ENCODE measurements at places on chromosomes 1 and 21.

DNA sequence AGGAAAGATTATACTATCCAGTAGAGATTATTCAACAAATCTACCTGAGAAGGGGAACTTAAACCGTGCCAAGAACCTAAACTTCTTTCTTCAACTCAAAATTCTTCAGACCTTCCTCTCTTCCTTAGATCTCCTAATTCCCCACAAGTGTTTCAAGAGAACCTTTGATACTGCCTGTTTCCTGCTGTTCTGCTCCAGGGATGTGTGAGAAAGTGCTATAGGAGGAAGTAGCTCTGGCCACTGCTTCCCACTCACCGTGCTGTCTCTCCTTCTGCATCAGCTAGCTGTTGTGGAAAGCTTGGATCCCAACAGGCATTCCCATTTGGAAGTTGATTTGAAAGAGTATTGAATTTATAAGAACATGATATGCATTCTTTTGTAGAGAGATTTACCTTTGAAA, 4.5 kb upstream of the NOS1AP start:
- DNase-seq: no peak

DNA sequence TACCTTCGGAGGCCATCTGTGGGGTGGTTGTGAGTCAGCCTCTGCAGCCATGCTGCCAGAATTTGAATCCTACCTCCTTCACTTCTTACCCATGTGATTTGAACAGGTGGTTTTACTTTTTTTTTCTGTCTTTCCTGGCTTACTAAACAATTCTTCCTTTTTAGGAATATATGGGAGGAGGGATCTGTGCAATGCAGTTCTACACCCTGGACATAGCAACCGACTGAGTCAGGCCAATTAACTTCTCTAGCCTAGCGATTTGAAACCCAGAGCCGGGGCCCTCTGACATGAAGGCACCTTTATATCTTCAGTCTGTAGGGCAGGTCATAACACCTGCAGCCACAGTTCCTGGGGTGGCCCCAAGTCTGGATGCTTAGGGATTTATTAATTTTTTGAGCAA, 83.6 kb downstream of the ST6GALNAC3 start:
- DNase-seq: no peak

DNA sequence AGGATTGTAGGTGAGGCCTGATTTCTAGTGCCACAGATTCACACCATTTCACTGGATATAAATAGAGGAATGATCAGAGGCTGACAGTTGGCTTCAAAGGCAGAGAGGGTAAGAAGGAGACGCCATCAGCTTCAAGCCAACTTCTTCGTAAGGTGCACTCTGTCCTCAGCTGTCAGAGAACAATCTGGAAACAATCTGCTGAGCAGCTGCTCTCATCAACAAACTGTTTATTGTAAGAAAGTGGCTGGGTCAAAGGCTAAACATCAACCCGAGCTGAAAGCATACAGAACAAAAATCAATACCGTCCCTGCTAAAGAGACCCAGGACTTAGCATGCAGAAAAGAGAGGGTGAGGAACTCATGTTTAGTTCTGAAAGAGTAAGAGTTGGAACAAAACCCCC, 48.2 kb downstream of the HLCS start:
- no peak for DNase-seq

- DNase-seq: no peak
These were observed 17.2 kb upstream of the FGGY start for GRCh38 chr1:59279645-59280044.

DNA sequence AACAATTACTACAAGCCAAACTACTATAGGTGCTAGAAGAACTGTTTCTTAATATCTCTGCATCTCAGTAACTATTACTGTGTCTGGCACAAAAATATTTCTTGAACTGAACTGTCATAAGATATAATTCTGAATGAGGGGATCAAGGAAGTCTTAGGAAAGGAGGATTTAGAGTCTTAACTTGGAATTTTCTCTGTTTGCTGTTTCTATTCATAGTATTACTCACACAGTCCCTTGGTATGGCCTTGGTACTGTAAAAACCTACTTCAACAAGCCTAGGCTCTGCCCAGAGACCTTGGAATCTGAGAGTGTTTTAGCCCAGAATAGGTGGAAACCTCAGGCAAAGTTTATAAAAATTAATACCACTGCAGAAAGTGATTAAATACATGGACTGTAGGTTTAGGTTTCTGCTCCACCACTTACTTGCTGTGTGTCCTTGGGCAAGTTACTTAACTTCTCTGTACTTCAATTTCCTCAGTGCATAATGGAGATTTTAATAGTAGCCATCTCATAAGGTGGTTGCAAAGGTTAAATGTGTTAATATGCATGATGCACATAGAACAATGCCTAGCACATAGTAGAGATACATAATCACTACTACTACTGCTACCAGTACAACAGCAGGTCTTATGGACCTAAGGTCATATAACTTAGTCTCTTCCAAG, 87.4 kb upstream of the NFIA start:
- DNase-seq: no peak

- DNase-seq: no peak
These were observed 195.4 kb downstream of the LMX1A start for GRCh38 chr1:165161130-165161529.

DNA sequence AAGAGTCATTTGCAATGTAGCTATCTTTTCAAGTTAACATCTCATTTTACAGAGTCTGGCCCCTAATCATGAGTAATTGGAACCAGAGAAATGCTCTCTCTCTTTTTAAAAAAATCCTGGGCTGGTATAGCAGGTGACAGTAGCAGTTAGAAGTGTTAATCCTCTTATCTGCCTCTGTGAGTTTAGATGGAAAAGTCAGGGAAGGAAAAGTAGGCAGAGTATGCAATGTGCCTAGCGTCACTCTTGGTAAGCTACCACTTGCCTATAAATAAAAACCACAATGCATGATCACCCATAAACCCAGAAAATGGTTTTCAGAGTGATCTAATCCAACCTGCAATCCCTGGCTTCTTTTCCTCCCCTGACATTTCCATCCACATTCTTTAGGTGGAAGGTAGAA, 43.2 kb downstream of the UTP25 start:
- no peak for DNase-seq
